ENCODE measurements at places on chromosomes 6 and 20. TPM values are rescaled to one million over a fixed set of nuclear protein-coding genes. Genes with fewer than 3 reads are reported as not detected.

DNA sequence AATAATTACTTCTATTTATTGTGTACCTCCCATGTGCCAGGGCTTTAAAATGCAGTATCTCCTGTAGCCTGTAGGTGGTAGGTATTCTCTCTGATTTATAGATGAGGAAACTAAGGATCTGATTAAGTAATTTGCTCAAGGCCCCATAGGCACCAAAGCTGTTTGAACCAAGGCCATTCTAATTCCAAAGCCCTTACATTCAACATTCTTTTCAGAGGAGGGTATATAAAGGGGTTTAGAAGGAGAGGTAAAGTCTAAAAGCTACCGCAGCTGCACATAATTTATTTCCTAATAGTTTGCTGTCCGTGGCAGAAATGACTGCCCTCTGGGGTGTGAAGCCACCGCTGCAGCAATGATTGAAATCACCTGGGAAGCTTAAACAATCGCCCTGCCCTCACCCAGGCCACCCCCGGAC is 95.0 kb upstream of the FAM8A1 start:
- no peak for DNase-seq

DNA sequence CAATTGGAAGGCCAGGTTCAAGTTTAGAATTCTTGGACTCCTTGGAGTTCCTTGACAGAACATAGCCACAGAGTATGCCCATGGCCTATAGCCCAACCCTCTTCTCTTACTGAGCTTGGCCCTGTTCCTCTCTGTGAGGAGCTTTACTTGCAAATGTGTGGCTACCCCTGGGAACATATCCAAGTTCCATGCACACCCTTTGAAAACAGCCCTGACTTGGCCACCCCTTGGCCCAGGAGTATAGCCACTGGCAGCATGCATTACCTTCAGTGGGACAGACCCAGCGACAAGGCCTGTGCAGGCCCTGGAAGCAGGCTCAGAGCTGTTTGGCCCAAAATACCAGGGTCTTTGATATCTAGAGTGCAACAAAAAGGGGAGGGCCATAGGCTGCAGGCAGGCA is 19.5 kb upstream of the MAS1 start:
- DNase-seq = no peak

HINT3 gene
- total RNA-seq = 11.1 TPM

GRCh38 chr20:22629927-22630326 is 45.6 kb upstream of the FOXA2 start:
- DNase-seq = no peak

BMP7 gene
- total RNA-seq = not detected

DNA sequence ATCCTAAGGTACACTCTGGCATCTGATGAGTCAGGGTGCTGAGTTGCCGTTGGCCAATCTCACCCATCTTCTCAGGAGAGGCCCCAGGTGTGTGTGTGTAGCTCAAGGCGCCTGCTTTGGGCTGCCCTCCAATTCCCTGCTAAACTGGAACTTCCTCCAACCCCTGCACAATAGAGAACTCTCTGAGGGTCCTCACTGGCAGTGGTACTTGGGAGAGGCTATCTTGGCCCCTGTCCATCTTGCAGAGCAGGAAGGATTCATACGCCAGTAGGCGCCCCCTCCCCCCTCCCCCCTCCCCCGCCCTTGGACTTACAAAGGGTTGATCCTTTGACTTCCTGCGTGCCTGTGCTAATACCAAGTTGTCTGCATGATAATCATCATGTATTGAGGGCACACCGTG is 173.6 kb downstream of the SASH1 start:
- no peak for DNase-seq

DNA sequence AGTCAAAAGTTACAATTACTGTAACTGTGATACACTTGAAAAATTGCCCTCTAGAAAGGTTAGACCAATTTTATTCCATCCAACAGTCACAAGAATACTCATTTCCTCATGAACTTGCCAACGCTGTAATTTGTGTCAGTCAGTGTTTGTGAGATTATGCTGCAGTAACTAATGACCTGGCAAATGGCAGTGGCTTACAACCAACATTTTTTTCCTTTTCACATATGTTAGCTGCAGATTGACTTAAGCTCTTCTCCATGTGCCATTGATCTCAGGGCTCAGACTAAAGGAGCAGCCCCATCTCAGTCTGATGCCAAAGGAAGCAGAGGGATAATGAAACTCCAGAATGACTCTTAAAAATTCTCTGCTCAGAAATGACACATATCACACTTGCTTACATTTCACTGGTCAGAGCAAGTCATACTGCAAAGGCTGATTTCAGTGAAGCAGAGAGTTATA is 92.3 kb upstream of the ELOVL5 start:
- no peak for DNase-seq

DNA sequence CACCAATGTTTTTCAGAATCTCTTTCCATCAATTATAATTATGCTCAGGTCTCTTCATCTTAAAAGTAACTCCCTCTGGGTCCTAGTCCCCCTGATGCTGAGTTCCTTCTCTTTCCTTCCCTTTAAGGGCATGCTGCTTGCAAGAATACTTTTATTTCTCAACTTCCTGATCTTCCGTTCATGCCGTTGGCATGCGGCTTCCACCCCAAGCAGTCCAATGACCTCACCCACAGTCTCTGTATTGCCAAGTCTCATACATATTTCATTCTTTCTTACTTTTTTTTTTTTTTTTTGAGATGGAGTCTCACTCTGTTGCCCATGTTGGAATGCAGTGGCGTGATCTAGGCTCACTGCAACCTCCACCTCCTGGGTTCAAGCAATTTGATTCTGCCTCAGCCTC is 83.5 kb downstream of the NDUFAF5 start:
- DNase-seq = no peak

- DNase-seq = no peak
These were observed 1.5 kb upstream of the PPDPF start for GRCh38 chr20:63518946-63519667.

TFAP2C gene
- not detected for total RNA-seq

- DNase-seq = no peak
These were observed 3.3 kb downstream of the TAB2 start for GRCh38 chr6:149320796-149321195.

TRIM40 gene
- total RNA-seq = not detected

PIM1 gene
- 283 TPM for total RNA-seq

MCM9 gene
- total RNA-seq = 33.3 TPM

DNA sequence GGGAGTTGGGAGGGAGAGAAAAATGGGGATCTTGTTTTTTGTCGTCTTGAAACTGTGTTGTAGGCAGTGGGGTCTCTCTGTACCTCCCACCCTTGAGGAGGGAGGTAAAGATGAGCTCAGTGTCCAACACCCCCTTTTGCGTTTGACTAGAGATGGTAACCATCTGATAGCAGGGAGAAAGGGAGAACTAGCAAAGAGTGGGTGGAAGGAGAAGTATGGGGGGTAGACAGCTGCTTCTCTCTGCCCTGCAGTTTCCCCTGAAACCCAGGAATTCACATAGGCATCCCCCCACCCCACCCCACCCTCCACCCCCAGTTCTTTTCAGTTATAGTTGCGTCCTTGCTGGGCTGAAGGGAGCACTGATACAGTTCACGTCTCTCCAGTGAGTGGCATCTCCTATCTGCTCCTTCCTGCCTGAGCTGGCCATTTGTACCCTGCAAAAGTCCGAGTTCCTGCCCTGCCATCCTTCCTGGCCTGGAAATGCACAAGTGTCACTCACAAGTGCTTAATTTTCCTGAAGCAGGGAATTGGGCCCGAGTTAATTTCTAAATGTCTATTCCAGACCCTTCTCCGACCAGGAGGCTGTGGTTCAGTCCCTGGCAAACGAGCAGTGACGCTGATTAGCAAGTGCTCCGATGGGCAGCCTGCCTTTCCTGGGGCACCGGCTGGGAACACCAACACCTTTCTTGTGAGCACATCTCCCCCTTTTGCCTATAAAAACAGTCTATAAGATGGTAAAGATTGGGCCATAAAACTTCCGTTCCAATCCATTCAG is 1.5 kb downstream of the SIRPA start:
- no peak for DNase-seq

GRCh38 chr6:136795996-136796395 is 3.7 kb upstream of the MAP3K5 start:
- no peak for DNase-seq

DNA sequence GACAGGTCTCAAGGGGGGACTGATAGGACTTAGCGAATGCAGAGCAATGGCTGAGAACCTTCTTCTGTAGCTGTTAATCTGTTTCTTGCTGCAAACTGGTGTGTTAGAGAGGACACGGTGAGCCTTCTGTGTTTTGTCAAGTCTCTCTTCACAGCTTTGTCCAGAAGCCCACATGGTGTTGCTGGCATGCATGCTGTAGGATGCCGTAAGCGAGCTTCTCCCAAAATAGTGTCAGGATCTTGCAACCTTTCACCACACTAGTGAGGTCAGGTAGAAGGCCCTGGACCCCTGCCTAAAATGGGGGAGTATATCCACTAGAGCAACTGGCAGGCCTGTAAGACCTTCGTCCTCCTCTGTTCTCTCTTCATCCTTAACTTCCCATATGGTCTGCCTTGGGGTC is 51.9 kb upstream of the GLP1R start:
- DNase-seq = no peak

COL9A1 gene
- not detected for total RNA-seq

DNA sequence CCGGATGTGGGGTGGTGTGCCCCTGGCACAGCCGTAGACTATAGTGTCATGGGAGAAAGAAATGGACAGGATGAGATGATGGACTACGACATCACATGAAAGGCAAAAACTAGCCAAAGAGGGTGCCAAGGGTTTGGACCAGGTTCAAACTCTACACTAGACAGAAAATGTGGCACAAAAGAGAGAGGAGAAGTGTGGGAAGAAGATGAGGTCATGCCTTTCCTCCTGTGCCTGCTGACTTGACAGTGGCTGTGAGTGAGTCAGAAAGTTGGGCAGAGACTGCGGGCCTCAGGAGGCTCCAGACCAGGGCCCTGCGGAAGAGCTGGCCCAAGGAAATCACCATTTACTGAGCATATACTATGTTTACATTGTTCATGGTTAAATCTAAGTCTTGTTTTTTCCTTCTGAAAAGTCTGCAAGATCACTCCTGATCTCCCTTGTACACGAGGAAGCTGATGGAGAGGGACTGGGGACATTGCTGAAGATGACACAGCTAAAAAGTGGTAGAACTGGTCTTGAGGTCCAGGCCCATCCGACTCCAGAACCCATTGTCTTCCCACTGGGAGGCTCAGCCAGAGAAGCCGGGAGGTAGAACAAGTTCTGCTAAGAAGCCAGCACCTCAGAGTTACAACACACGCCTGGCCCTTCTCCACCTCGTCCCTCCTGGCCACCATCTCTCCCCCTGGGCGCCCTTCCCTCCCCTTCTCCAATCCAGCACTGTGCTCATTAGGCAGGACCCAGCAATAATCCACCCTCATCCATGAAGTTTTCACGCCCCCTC is 35.6 kb downstream of the CNKSR3 start:
- DNase-seq = no peak

DNA sequence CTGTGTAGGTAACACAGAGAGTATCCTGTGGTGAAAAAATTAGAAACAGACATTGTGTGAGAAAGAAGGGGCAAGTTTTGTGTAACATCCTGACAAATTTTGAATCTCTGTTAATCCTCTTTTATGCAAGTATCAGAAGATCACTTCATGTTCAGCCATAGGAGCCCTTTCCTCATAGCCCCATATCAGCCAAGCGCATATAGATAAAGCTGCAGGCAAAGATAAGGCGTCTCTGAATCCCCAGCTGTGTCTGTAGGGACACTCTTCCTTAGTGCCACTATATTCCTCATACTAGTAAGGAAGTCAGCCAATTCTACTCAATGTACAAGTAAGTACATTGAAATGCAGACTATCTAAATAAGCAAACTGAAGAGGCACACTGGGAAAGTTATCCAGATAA is 22.3 kb downstream of the HTR1E start:
- no peak for DNase-seq

CTCFL gene
- not detected for total RNA-seq

GRCh38 chr6:129643176-129643575 is 66.8 kb downstream of the ARHGAP18 start:
- no peak for DNase-seq

DNA sequence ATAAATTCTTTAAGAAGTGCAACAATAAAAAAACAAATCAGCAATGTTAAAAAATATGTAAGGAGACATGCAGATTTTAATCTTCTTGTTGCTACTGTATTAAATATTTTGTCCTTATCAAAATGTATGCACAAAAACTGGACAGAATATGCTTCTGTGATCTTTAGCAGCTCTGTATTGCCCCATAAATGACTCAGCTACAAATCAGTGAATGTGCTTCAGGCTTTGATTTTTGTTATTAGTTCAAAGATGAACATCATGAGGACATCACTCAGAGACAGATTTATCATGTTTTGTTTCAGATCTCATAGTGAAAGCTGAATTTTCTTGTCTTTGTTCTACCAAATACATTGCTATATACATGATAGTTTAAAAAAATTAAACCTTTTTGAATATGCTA is 312.4 kb downstream of the GRIK2 start:
- no peak for DNase-seq

EYA4 gene
- 0.40 TPM for total RNA-seq
